Ovary (tissue), 10 donors: ENCODE measurements at places on chromosomes 2 and 18. TPM values are rescaled to one million over a fixed set of nuclear protein-coding genes. Genes with fewer than 3 reads are reported as not detected.
A peak's percentile ranks its signal among the peaks of the same experiment; 100 is the strongest.

- peaks cover 2% of the 10 kb centered on the region for H3K4me1 ChIP-seq
- H3K27me3 ChIP-seq: no peaks in the 10 kb centered on the region
- no peaks in the 10 kb centered on the region for H3K36me3 ChIP-seq
- peak; percentile 28 for DNase-seq
- peak overlapping the region; percentile 21 for H3K27ac ChIP-seq
- H3K4me3 ChIP-seq: no peak overlapping the region
Measured at GRCh38 chr18:80108121-80108536, 933 bp upstream of the ADNP2 start.

DNA sequence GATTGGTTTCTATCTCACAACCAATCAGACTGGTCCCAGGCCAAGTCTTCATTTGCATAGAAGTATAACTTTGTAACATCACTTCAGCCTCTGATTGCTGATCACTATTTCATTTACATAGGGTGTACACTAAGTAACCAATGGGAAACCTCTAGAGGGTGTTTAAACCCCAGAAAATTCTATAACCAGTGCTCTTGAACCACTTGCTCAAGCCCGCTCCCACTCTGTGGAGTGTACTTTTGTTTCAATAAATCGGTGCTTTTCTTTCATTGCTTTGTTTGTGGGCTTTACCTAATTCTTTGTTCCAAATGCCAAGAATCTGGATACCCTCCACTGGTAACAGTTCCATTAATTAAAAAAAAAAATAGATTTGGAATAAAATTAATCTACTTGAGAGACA lies 77.0 kb downstream of the TMEFF2 start:
- no peak overlapping the region for H3K4me3 ChIP-seq
- H3K27me3 ChIP-seq: no peaks in the 10 kb centered on the region
- no peak for DNase-seq
- no peaks in the 10 kb centered on the region for H3K4me1 ChIP-seq
- H3K36me3 ChIP-seq: no peaks in the 10 kb centered on the region

NTSR2 gene
- 0.63 TPM for total RNA-seq

CAPN13 gene
- not detected for total RNA-seq

GRCh38 chr2:26861610-26862224 lies 13.8 kb downstream of the DPYSL5 start:
- no peak overlapping the region for H3K27ac ChIP-seq
- no peak for DNase-seq
- no peaks in the 10 kb centered on the region for H3K27me3 ChIP-seq
- no peaks in the 10 kb centered on the region for H3K36me3 ChIP-seq
- H3K4me1 ChIP-seq: no peaks in the 10 kb centered on the region
- H3K4me3 ChIP-seq: no peak overlapping the region

GRCh38 chr2:189624648-189625355 lies 36.5 kb upstream of the ASNSD1 start:
- H3K27ac ChIP-seq: no peak overlapping the region
- no peak for DNase-seq
- H3K4me1 ChIP-seq: no peaks in the 10 kb centered on the region
- no peak overlapping the region for H3K4me3 ChIP-seq
- H3K36me3 ChIP-seq: no peaks in the 10 kb centered on the region
- H3K27me3 ChIP-seq: no peaks in the 10 kb centered on the region

VAMP8 gene
- total RNA-seq: 58.4 TPM

DNA sequence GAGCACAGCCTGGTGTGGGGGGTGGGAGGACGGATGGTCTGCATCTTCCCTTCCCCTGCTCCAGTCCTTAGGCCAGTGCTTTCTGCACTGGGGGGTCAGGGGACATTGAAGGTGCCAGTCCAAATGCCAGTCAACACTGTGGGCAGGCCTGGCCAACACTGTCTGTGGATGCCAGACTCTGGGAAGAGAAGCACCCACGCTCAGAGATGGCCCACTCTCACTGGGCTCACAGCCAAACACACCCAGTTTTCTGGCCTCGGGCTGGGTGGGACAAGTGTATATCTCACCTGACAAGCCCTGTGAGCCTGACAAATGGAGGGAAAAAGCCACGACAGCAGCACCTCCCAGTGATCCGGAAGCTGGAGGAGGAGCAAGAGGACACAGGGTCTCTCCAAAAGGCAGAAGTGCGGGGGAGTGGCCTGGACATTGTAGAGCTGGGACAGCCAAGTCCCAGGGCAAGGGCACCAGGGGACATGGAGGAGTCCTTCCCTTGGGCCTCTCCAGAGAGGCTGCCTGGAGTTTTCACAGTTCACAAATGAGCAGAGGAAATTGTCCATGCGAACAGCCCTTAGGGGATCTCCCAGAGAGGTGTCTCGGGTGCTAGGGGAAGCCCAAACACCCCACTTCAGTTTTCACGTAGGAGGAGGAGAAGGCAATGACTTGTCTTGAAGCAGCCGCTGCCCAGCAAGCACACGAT lies 79.3 kb downstream of the SDC1 start:
- no peaks in the 10 kb centered on the region for H3K27me3 ChIP-seq
- H3K4me1 ChIP-seq: no peaks in the 10 kb centered on the region
- H3K27ac ChIP-seq: no peak overlapping the region
- H3K4me3 ChIP-seq: no peak overlapping the region
- DNase-seq: no peak

GRCh38 chr2:98607741-98608115 lies 584 bp downstream of the COA5 start:
- peak overlapping the region; percentile 95 for H3K4me3 ChIP-seq
- no peak overlapping the region for H3K27ac ChIP-seq
- no peaks in the 10 kb centered on the region for H3K36me3 ChIP-seq
- peaks cover 18% of the 10 kb centered on the region for H3K4me1 ChIP-seq

NPHP1 gene
- 21.6 TPM for total RNA-seq

CNTNAP5 gene
- total RNA-seq: not detected

FAM161A gene
- total RNA-seq: 9.1 TPM

DNA sequence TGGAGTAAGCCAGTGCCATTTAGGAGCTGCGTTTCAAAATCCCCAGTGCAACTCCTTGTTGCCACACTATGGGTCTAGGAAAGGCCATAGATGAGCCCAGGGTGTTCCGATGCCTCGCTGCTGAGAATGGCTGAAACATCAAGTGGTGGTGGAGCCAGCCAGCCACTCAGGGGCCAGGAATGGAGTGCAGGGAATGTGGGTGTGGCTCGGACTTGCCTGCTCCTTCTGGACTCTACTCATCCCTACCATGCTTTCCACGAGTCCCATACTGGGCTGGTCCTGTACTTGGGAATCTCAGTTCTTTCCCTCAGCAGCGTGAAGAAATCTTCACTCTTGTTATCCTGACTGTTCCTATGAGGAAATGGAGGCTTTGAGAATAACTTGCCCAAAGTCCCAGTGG lies 143.5 kb downstream of the INSIG2 start:
- DNase-seq: no peak
- H3K4me3 ChIP-seq: no peak overlapping the region
- H3K36me3 ChIP-seq: no peaks in the 10 kb centered on the region

DYSF gene
- 3.2 TPM for total RNA-seq

- H3K36me3 ChIP-seq: no peaks in the 10 kb centered on the region
- H3K4me3 ChIP-seq: no peak overlapping the region
- H3K27ac ChIP-seq: no peak overlapping the region
- no peak for DNase-seq
- H3K27me3 ChIP-seq: no peaks in the 10 kb centered on the region
Measured at GRCh38 chr2:197937814-197938213, 133.4 kb downstream of the PLCL1 start.

GRCh38 chr2:71256421-71256820 lies 29.5 kb upstream of the PAIP2B start:
- DNase-seq: no peak
- no peaks in the 10 kb centered on the region for H3K36me3 ChIP-seq
- H3K27me3 ChIP-seq: no peaks in the 10 kb centered on the region
- H3K4me1 ChIP-seq: no peaks in the 10 kb centered on the region

TBR1 gene
- not detected for total RNA-seq

- no peaks in the 10 kb centered on the region for H3K36me3 ChIP-seq
- no peaks in the 10 kb centered on the region for H3K27me3 ChIP-seq
Measured at GRCh38 chr2:181426672-181427071, 30.5 kb upstream of the ITGA4 start.

- H3K27ac ChIP-seq: no peak overlapping the region
- DNase-seq: no peak
- no peaks in the 10 kb centered on the region for H3K27me3 ChIP-seq
- H3K36me3 ChIP-seq: no peaks in the 10 kb centered on the region
- H3K4me3 ChIP-seq: no peak overlapping the region
Measured at GRCh38 chr2:158776231-158776630, 18.9 kb upstream of the DAPL1 start.

DNA sequence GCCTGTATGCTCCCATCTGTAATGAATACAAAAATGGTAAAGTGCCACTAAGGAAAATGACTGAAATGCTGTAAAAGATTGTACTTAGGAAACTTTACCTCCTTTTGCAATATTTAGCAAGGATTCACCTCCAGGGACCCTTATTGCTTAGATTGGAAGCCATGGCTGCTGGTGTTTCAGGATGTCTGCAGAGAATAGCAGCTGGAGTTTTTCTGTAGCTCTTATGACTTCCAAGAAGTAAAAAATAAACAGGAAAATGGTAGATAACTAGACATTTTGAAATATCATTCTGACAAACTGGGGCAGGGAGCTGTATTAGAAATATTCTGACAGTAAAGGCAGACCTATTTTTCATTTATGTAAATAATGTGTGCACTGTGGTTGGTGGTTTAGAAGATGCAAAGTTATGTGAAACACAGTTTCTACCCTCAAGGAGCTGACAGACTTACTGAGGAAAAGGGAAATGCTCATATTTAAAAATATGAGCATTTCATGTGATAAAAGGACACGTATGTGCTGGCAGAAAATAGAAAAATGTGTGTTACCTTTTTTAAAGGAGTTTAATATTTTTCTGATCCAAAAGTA lies 224.9 kb upstream of the BOD1L2 start:
- H3K36me3 ChIP-seq: no peaks in the 10 kb centered on the region
- no peaks in the 10 kb centered on the region for H3K27me3 ChIP-seq
- H3K4me3 ChIP-seq: no peak overlapping the region
- no peak for DNase-seq
- H3K4me1 ChIP-seq: no peaks in the 10 kb centered on the region
- no peak overlapping the region for H3K27ac ChIP-seq

GRCh38 chr2:69993708-69994107 lies 32.3 kb upstream of the ASPRV1 start:
- DNase-seq: no peak
- H3K27me3 ChIP-seq: no peaks in the 10 kb centered on the region
- no peak overlapping the region for H3K27ac ChIP-seq
- H3K4me1 ChIP-seq: no peaks in the 10 kb centered on the region
- no peaks in the 10 kb centered on the region for H3K36me3 ChIP-seq

GRCh38 chr2:189261431-189261841 lies 81.9 kb upstream of the COL5A2 start:
- H3K4me3 ChIP-seq: no peak overlapping the region
- no peak overlapping the region for H3K27ac ChIP-seq
- DNase-seq: no peak
- no peaks in the 10 kb centered on the region for H3K36me3 ChIP-seq

DNA sequence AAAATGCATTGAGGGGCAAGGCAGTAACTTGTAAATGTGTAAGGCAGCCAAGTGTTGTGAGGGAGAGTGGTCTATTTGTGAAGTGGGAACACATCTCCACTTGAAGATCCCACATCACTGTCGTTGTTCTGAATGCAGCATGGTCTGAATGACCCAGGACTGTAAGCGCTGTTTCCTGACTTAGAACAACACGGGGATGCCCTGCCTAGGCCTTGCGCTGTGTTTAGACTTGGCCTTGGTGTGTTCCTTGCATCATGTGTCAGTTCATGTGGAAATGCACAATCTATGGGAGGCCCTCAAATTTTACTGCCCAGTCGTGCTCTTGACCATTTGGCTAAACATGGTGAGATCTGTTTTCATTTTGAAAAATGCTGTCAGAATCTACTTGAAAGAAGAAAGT lies 205.1 kb downstream of the SOX11 start:
- no peak overlapping the region for H3K4me3 ChIP-seq
- no peaks in the 10 kb centered on the region for H3K4me1 ChIP-seq
- no peak overlapping the region for H3K27ac ChIP-seq
- H3K27me3 ChIP-seq: no peaks in the 10 kb centered on the region
- no peaks in the 10 kb centered on the region for H3K36me3 ChIP-seq

DNA sequence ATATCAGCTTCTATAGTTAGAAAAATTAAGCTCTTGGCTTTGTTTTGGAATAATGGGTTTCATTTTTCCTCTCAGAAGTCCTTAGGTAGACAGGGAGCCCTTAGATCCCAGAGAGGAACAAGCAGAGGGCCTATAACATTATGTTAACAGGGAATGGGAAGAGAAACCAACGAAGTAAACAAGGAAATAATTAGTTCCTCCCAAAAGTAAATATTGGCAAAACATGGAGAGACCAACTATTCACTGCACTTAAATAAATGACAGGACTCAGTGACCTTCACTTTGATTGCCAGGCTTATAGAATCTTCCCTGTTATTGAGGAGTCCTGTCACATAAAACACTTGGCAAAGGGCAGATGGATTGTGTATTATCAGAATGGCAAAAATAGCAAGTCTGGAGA lies 5.3 kb downstream of the CRIM1 start:
- peaks cover 14% of the 10 kb centered on the region for H3K4me1 ChIP-seq
- no peaks in the 10 kb centered on the region for H3K36me3 ChIP-seq
- no peak overlapping the region for H3K4me3 ChIP-seq

DNA sequence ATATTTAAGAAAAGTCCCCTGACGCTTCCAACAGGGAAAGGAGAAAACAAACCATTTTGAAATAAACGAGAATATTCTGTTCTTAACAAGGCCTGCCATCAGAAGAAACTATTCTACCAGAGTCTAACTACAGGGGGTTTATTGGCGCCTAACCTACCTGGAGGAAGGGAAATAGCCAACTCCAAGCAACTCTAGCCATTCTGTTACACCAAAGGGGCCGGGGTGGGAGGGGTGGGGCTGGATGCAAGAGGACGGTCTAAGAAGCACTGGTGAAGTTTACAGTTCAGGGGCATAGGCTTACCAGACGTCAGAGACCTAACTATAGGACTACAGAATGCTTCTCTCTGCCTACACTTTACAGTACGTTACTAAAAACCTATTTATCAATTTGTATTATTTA lies 60.5 kb upstream of the GALNT5 start:
- H3K4me1 ChIP-seq: no peaks in the 10 kb centered on the region
- H3K27me3 ChIP-seq: no peaks in the 10 kb centered on the region
- H3K27ac ChIP-seq: no peak overlapping the region

DNA sequence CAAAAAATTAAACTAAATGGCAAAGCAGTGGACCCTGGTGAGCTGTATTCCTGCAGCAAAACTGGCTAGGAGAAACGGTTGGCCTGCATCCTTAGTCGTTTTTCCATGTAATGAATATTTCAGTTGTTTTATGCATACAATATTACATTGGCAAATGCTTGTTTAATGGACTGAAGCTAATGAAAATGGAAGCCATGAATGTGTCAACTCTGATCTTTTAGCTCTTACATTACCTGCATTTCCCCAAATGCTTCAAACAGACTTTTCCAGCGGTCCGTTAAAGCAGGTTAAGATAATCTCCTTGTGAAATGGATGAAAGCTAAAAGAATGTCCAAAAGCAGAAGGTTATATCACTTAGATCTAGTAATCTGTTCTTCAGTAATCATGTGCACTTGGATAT lies 686.3 kb upstream of the SETBP1 start:
- H3K4me3 ChIP-seq: no peak overlapping the region
- H3K36me3 ChIP-seq: no peaks in the 10 kb centered on the region
- H3K27me3 ChIP-seq: no peaks in the 10 kb centered on the region
- no peak for DNase-seq
